ENCODE measurements at places on chromosomes 1 and 21. TPM values are rescaled to one million over a fixed set of nuclear protein-coding genes. Genes with fewer than 3 reads are reported as not detected.

RGS13 gene
- total RNA-seq, result 0.30 TPM

DNA sequence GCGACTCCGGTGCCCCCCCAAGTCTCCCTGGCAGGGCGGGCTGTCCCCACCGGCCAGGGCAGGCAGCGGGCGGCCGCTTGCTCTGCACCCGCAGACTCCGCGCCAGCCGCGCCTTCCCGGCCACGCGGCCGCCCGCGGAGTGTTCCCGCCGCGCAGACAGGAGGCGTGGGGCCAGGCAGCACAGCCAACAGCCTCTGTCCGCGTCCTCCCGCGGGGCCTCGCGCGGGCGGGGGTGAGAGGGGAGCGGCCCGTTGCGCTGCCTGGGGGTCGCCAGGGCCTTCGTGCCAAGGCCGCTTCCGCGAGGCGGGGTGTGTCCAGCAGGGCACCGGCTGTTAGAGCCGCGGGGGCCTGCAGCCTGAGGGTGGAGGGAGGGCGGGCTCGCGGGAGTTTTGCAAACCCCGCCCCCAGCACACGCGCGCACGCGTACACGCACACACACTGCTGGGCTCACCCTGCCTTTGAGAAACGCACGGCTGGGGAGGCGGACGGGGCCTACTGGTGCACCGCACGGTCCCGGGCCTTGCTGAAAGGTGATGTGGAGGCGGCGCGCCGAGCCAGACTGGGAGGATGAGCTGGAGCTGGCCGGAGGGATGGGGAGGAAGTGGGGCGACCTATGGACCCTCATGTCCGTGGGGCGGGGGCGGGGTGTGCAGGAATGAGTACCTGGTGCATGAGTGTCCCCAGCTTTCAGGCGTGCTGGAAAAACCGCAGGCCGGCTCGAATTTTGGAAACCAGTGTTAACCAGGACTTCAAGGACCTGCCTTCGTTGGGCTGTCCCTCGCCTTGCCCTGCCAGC, 41.5 kb downstream of the KIAA1614 start:
- DNase-seq, result peak; percentile 81

- no peak for DNase-seq
Observed at GRCh38 chr1:235079443-235080296, 49.0 kb downstream of the TOMM20 start.

- DNase-seq, result no peak
Observed at GRCh38 chr1:195097316-195097715, 1510.9 kb downstream of the KCNT2 start.

GRCh38 chr1:33130297-33130696, 49.3 kb downstream of the AZIN2 start:
- DNase-seq, result no peak

- no peak for DNase-seq
Observed at GRCh38 chr21:26280775-26281174, 110.2 kb upstream of the APP start.

Measured in Right ventricle myocardium superior (tissue), 1 donor.